Activated CD4-positive, alpha-beta T cell treated with anti-CD3 and anti-CD28 coated beads, Interleukin-10, Interleukin-2, amounts not matched to agents 100 ng/mL and 50 ng/mL, durations not matched to agents 16 hours and 8 hours (primary cell): ENCODE measurements at places on chromosomes 16 and 17.

GRCh38 chr17:51461578-51462004 lies 201.2 kb downstream of the UTP18 start:
- peak; percentile 72 for DNase-seq

DNA sequence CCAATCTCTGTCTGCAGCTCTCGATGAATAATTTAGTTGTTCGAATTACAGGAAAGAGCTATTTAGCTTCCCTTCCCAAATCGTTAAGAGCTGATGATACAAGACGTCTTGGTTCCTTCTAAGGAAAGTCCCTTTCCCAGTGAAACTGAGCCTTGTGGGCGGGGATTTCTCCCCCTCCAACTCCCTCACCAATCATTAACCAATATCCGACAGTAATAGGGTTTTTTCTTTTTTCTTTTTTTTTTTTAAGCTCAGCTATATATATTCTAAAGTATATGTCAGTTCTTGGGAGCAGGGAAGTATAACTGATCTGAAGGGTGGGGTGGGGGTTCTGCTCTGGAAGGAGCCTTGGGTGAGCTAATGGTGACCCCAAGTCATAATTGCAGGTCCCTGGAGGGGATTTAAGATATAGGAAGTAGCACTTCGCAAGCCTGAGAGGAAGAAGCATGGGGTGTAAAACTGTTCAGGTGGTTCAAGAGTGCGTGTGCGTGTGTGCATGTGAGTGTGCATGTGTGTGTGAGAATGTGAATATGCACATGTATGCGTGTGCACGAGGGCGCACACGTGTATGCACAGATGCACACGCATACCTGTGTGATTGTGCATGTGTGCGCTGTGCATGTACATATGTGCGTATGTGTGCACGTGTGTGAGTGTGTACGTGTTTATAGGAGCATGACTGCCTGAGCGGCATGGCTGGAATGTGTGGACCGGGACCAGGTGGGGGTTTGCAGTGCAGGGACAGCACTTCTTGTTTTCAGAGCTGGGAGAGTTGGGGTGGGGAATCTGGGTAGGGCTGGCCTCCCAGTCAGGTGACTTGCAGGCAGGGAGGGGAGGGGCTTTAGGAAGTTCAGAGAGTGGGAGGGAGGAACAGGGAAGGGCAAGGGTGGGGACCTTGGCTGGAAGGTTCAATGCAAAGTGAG lies 42.7 kb downstream of the SOCS3 start:
- no peak for DNase-seq

DNA sequence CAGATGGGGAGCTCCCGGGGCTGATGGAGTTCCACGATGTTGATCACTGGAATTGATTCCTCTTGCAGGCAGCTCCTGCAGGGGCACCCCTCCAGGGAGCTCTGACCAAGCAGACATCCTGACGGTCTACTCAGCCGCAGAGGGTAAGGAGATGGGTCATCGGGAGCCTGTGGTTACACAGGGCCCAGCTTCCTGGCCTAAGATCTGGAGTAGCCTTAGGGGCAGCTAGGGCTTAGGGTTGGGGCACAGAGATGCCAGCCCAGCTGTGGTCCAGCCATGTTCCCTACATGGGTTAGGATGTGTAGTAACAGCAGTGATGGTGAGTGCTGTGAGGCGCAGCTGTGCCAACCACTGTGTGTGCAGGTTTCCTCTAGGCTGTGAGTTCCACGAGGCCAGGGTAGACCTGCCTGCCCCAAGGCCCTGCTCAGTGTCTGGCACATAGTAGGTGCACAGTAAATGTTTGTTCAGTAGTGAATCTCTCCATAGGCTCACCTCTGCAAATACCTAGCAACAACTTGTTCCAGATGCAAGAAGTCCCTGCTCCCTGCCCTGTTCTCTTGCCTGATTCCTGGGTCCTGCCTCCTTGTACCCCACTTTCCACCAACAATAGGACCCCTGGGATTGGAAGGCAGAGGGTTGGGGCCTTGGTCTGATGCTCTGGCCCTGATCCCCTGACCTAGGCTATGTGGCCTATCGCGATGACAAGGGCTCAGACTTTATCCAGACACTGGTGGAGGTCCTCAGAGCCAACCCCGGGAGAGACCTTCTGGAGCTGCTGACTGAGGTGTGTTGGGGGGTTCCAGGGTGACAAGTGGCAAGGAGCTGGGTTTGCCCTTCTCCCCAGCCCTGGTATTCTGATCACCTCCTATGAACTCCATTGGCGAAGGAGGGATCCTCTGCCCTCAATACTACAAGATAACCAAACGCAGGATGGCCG lies 13.7 kb downstream of the ZNF213 start:
- DNase-seq: no peak

GRCh38 chr17:35089586-35090296 lies 26.2 kb upstream of the RFFL start:
- DNase-seq: peak; percentile 65

DNA sequence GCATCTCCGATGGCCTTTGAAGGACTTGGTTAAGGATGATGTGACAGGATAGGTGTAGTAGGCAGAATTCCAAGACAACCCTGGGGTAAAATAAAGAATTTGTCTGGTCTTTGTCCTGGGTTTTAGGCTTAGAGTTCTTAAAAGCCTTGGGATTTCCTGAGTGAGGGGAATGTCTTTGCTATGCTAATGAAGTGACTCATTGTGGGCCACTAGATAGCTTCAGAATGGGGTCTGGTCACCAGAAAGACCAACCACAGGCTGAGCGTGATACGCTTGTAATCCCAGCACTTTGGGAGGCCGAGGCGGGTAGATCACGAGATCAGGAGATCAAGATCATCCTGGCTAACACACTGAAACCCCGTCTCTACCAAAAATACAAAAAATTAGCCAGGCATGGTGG lies 182.8 kb upstream of the TOX3 start:
- no peak for DNase-seq

DNA sequence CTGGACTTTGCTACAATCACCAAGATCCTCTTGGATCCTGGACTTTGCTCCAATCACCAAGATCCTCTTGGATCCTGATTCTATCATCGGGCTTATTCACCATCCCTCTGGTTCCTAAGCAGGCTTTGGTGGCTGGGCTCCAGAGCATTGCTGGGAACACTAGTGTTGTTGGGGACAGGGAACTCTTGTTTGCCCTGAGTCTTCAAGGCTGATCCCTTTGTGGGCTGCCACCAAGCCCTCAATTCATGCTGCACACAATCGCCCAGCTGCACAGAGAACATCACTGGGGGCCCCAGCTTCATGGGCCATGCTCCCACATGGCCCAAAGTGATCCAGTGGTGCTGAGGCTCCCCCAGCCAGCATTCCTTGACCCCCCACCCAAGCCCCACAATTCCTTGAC lies 88.3 kb downstream of the TMEM132E start:
- no peak for DNase-seq

GRCh38 chr17:82679586-82680465 lies 18.7 kb downstream of the RAB40B start:
- no peak for DNase-seq
